ENCODE measurements at places on chromosomes 16 and 17.
A peak's percentile ranks its signal among the peaks of the same experiment; 100 is the strongest.

GRCh38 chr17:35931794-35932425 is 1.3 kb upstream of the RDM1 start:
- H3K4me1 ChIP-seq = peaks cover 15% of the 10 kb centered on the region
- no peaks in the 10 kb centered on the region for H3K36me3 ChIP-seq
- peaks cover 5% of the 10 kb centered on the region for H3K27me3 ChIP-seq
- no peak for DNase-seq
- H3K4me3 ChIP-seq = no peak overlapping the region
- no peak overlapping the region for H3K27ac ChIP-seq

GRCh38 chr16:4746215-4746614 is 11.9 kb downstream of the DNAAF8 start:
- no peak for DNase-seq
- no peak overlapping the region for H3K27ac ChIP-seq
- peaks cover 24% of the 10 kb centered on the region for H3K4me1 ChIP-seq
- no peaks in the 10 kb centered on the region for H3K36me3 ChIP-seq

GRCh38 chr16:66115373-66115772 is 251.1 kb upstream of the CDH5 start:
- H3K27me3 ChIP-seq = no peaks in the 10 kb centered on the region
- DNase-seq = no peak
- no peak overlapping the region for H3K27ac ChIP-seq
- H3K4me1 ChIP-seq = no peaks in the 10 kb centered on the region
- H3K4me3 ChIP-seq = no peak overlapping the region

- peak; percentile 77 for DNase-seq
- no peaks in the 10 kb centered on the region for H3K27me3 ChIP-seq
- H3K4me3 ChIP-seq = no peak overlapping the region
- H3K36me3 ChIP-seq = peaks cover 9% of the 10 kb centered on the region
These were observed 5.0 kb upstream of the TRAF4 start for GRCh38 chr17:28738680-28739384.

GRCh38 chr17:49480836-49481615 is 14.1 kb upstream of the NGFR start:
- H3K4me3 ChIP-seq = no peak overlapping the region
- no peaks in the 10 kb centered on the region for H3K36me3 ChIP-seq
- H3K4me1 ChIP-seq = no peaks in the 10 kb centered on the region
- H3K27ac ChIP-seq = no peak overlapping the region

DNA sequence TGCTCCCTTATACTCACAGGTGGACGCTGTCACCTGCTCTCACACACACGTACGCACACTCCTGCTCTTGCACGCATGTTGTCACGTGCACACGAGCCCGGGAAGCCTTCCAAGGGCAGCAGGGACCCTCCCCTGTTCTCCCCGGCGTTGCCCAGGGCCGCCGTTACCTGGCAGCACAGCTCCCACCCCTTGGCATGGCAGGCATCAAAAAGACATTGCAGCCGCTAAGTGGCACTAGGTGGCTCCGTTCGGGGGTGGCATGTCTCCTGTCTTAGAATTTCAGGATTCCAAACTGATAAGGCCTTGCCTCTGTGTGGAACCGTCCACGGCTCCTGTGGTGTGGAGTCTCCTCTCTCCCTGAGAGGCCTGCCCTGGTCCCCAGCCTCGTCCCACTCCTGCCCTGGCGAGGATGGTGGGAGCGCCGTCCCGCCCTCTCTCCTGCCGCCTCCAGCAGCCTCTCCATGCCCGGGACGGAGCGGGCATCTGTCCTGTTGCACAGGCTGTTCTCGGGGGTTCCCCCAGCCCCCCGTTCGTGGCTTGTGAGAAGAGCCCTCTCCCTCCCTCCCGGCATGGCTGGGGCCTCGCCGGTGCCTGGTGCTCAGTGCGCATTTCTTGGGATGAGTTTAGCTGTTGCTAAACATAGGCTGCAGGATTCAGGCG is 126.7 kb upstream of the GSE1 start:
- no peak for DNase-seq
- no peak overlapping the region for H3K27ac ChIP-seq
- H3K4me1 ChIP-seq = no peaks in the 10 kb centered on the region
- no peak overlapping the region for H3K4me3 ChIP-seq

GRCh38 chr16:47229053-47230050 is 85.6 kb upstream of the NETO2 start:
- peaks cover 34% of the 10 kb centered on the region for H3K36me3 ChIP-seq
- DNase-seq = no peak
- H3K27ac ChIP-seq = no peak overlapping the region
- H3K4me3 ChIP-seq = no peak overlapping the region
- H3K4me1 ChIP-seq = no peaks in the 10 kb centered on the region

GRCh38 chr16:8565498-8565897 is 24.8 kb downstream of the TMEM114 start:
- no peaks in the 10 kb centered on the region for H3K4me1 ChIP-seq
- peaks cover 2% of the 10 kb centered on the region for H3K27me3 ChIP-seq
- H3K36me3 ChIP-seq = no peaks in the 10 kb centered on the region
- H3K4me3 ChIP-seq = no peak overlapping the region

DNA sequence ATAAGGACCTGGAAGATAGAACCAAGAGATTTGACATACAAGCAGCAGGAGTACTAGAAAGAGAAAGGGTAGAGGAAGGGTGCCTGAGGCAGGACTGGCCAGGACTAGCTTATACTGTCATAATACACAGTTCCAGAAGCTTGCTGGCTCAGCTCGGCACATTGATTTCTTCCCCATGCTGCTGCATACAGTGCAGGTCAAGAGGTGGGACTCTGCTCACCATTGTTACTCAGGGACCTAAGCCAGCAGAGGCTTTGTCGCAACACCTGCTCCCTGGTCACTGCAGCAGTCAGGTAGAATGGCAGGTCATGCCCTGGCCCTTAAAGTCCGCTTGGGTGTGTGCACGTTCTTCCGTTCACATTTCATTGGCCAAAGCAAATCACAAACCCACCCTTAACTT is 32.8 kb downstream of the LDHD start:
- no peak overlapping the region for H3K27ac ChIP-seq
- no peaks in the 10 kb centered on the region for H3K36me3 ChIP-seq
- no peak for DNase-seq

GRCh38 chr16:59324462-59324861 is 590.3 kb upstream of the GOT2 start:
- H3K4me1 ChIP-seq = no peaks in the 10 kb centered on the region
- H3K4me3 ChIP-seq = no peak overlapping the region
- H3K27ac ChIP-seq = no peak overlapping the region
- no peak for DNase-seq
- no peaks in the 10 kb centered on the region for H3K36me3 ChIP-seq
- peaks cover 5% of the 10 kb centered on the region for H3K27me3 ChIP-seq

DNA sequence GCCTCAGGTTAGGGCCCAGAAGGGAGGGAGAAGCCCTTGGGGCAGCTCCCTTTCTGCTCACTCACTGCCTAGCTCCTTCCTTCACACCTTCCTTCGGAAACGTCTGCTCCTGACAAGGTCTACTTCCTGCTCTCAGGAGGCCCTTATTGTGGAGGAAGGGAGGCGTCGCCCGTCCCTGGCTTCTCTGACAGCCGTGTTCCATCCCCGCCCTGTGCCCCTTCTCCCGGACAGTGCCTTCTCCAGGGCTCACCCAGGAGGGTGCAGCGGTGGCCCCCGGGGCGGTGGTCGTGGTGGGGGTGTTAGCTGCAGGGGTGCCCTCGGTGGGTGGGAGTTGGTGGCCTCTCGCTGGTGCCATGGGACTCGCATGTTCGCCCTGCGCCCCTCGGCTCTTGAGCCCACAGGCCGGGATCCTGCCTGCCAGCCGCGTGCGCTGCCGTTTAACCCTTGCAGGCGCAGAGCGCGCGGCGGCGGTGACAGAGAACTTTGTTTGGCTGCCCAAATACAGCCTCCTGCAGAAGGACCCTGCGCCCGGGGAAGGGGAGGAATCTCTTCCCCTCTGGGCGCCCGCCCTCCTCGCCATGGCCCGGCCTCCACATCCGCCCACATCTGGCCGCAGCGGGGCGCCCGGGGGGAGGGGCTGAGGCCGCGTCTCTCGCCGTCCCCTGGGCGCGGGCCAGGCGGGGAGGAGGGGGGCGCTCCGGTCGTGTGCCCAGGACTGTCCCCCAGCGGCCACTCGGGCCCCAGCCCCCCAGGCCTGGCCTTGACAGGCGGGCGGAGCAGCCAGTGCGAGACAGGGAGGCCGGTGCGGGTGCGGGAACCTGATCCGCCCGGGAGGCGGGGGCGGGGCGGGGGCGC is 231.9 kb downstream of the SEC14L1 start:
- H3K4me1 ChIP-seq = peaks cover 65% of the 10 kb centered on the region
- H3K27ac ChIP-seq = no peak overlapping the region
- peak; percentile 65 for DNase-seq
- H3K4me3 ChIP-seq = peak overlapping the region; percentile 67
- H3K36me3 ChIP-seq = peaks cover 2% of the 10 kb centered on the region

DNA sequence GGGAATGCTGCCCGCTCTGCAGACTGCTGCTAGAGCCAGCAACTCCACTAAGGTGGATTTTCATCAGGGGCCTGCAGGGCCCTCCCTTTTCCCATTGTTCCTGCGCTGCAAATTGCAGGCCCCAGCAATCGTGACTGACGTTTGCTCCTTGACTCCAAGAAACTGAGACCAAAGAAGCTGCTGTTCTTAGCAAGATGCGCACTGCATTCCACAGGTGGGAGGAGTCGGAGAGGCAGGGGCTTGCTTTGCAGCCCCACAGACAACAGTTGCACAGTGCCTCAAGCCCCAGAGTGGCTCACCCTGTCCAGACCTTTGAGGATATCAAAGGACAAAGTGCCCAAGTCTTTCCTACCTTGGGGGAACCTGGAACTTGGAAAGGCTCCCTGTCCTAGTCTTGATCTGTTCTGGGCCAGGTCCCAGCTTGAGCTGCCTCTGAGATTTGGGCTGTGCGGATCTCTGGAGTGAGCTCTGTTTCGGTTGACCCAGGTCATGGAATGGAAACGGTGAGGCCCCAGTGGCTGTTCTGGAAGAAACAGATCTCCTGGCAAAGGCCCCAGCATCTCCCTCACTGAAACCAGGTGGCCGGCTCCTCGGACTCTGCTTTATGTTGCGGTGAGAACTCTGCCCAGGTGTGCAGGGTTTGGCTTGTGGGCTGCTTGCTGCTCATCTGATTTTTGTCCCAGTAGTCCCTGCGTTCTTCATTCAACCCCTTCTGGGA is 24.9 kb downstream of the PLCD3 start:
- H3K27ac ChIP-seq = no peak overlapping the region
- DNase-seq = no peak
- no peaks in the 10 kb centered on the region for H3K4me1 ChIP-seq
- H3K36me3 ChIP-seq = peaks cover 16% of the 10 kb centered on the region

DNA sequence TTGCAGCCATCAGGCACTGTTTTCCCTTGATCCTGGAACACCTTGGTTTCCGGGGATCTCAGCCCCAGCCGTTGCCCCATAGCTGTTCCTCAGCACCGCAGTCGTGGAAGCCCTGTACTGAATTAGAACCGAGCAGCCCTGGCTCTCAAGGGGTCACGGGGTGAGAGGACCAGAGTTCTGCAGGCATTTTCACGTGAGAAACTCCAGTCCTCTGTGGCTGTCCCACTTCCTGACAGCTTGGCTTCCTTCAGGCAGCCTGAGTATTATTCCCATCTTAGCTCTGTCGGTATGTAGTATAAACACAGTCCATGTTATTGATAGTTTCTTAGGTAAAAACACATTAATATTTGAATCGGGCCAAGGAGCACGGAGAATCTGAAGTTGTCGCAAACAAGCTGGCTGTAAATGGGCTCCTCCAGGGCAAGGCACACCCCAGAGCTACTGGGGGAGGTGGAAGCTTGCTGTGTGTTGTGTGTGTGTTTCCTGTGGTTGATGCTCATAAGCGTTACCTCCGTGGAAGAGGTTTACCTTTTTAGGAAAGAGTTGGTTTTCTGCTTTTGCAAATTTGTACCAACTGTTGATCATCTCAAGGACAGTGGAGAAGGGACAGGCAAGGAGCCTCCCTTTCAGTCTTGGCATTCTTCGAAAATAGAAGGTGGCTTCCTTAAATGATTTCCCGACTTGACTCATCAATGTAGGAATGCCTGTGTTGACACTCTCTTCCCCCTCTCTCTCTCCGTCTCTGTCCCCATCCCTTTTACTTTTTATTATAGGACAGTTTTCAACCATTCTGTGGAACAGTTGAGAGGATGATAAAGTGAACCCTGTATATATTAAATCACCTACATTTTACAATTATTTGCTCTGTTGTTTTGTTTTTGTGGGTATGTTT is 208.9 kb upstream of the CHMP6 start:
- H3K4me1 ChIP-seq = peaks cover 92% of the 10 kb centered on the region
- peaks cover 22% of the 10 kb centered on the region for H3K36me3 ChIP-seq
- peak overlapping the region; percentile 93 for H3K27ac ChIP-seq

- H3K4me3 ChIP-seq = no peak overlapping the region
- no peak overlapping the region for H3K27ac ChIP-seq
- no peaks in the 10 kb centered on the region for H3K27me3 ChIP-seq
- no peak for DNase-seq
- peaks cover 5% of the 10 kb centered on the region for H3K36me3 ChIP-seq
- no peaks in the 10 kb centered on the region for H3K4me1 ChIP-seq
These were observed 158.7 kb downstream of the KATNIP start for GRCh38 chr16:27708651-27709050.

- H3K4me3 ChIP-seq = peak overlapping the region; percentile 96
- H3K27me3 ChIP-seq = no peaks in the 10 kb centered on the region
- peaks cover 39% of the 10 kb centered on the region for H3K36me3 ChIP-seq
- peaks cover 44% of the 10 kb centered on the region for H3K4me1 ChIP-seq
These were observed 583 bp upstream of the ZNF747 start for GRCh38 chr16:30535106-30535776.

- peaks cover 4% of the 10 kb centered on the region for H3K27me3 ChIP-seq
- no peak overlapping the region for H3K4me3 ChIP-seq
- H3K4me1 ChIP-seq = peaks cover 27% of the 10 kb centered on the region
- peak; percentile 49 for DNase-seq
These were observed 120.9 kb upstream of the SMURF2 start for GRCh38 chr17:64783031-64783461.

DNA sequence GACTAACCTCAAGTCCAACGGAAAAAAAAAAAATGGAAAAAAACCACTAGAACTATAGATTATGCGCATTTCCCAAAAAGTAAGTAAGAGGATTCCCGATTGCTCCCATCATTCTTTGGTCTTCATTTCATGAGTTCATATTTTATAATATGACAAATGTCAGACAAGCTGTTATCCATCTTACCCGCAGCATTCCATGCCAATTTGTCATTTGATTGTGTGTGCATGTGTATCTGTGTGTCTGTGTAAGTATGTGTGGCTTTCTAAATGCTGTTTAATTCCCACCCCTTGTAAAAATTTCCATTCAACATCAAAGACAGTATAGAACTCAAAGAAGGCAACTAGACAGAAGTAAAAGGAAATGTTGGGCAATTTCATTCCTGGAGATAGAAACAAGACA is 434.1 kb downstream of the CDH11 start:
- no peak overlapping the region for H3K4me3 ChIP-seq
- H3K27me3 ChIP-seq = no peaks in the 10 kb centered on the region
- no peak overlapping the region for H3K27ac ChIP-seq
- no peaks in the 10 kb centered on the region for H3K4me1 ChIP-seq
- no peaks in the 10 kb centered on the region for H3K36me3 ChIP-seq

GRCh38 chr16:27729516-27730304 is 179.8 kb downstream of the KATNIP start:
- no peak overlapping the region for H3K27ac ChIP-seq
- H3K27me3 ChIP-seq = no peaks in the 10 kb centered on the region
- no peak overlapping the region for H3K4me3 ChIP-seq
- H3K36me3 ChIP-seq = peaks cover 11% of the 10 kb centered on the region
- no peaks in the 10 kb centered on the region for H3K4me1 ChIP-seq

- peaks cover 19% of the 10 kb centered on the region for H3K36me3 ChIP-seq
- no peak for DNase-seq
- H3K27ac ChIP-seq = no peak overlapping the region
- H3K4me1 ChIP-seq = peaks cover 20% of the 10 kb centered on the region
These were observed 26.3 kb downstream of the NLRP1 start for GRCh38 chr17:5557990-5558389.

GRCh38 chr17:50053654-50053960 is 2.3 kb upstream of the ITGA3 start:
- H3K4me3 ChIP-seq = peak overlapping the region; percentile 5
- H3K4me1 ChIP-seq = peaks cover 53% of the 10 kb centered on the region
- DNase-seq = no peak
- H3K27me3 ChIP-seq = peaks cover 2% of the 10 kb centered on the region
